ENCODE measurements at places on chromosomes 11 and 22. TPM values are rescaled to one million over a fixed set of nuclear protein-coding genes. Genes with fewer than 3 reads are reported as not detected.

DNA sequence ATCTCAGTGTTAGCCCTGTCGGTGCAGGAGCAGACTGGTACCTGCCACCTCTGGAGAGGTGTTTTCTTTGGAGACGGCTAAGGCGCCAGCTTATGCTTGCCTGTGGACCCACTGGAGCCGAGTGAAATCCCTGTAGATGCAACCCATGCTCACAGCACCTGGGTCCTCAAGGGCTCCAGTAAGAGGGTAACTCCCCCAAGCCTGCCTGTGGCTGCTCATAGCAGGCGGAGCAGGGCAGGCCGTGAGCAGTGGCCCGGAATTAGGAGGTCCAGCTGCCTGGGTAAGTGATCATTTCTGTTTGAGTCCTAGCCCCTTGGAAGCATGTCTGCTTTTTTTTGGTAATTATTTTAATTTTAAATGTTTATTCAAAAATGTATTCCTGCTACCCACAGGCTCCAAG, 43.8 kb downstream of the NAT10 start:
- no peak overlapping the region for H3K27ac ChIP-seq
- peak; percentile 49 for DNase-seq
- no peaks in the 10 kb centered on the region for H3K27me3 ChIP-seq
- H3K36me3 ChIP-seq: peaks cover 23% of the 10 kb centered on the region

- no peaks in the 10 kb centered on the region for H3K36me3 ChIP-seq
- H3K4me1 ChIP-seq: peaks cover 6% of the 10 kb centered on the region
- no peak for DNase-seq
These were observed 2.5 kb upstream of the TPST2 start for GRCh38 chr22:26592421-26592891.

DNA sequence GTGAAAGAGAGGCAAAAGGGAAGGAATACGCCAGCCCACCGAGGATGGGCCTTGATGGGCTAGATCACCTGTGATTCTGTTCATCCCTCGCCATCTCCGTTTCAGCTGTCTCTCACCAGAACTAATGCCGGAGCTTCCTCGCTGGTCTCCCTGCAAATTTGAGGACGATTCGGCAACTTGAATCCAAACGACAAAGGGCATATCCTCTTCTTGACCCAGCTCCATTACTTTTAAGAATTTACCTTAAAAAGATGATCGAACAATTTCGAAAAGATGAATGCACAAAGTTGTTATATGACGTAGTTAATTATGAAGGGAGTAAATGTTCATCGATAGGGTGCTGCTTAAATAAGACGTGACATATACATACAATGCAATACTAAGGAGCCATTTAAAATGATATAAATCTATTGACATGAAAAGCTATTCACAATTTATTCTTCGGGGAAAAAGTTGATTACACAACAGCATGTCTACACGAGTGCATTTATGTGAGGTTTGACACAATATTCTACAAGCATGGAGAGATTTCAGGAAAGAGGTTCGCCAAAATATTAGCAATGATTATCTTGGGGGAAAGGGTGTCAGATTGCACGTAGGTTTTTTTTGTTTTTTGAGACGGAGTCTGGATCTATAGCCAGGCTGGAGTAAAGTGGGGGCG, 937 bp upstream of the FAM168A start:
- no peak for DNase-seq
- H3K4me3 ChIP-seq: peak overlapping the region; percentile 94
- H3K4me1 ChIP-seq: no peaks in the 10 kb centered on the region

GRCh38 chr11:117179048-117179999, 781 bp downstream of the SIDT2 start:
- DNase-seq: no peak
- H3K27me3 ChIP-seq: no peaks in the 10 kb centered on the region
- peak overlapping the region; percentile 79 for H3K27ac ChIP-seq
- peak overlapping the region; percentile 82 for H3K4me3 ChIP-seq
- no peaks in the 10 kb centered on the region for H3K36me3 ChIP-seq
- peaks cover 5% of the 10 kb centered on the region for H3K4me1 ChIP-seq

GRCh38 chr11:76361374-76361773, 19.6 kb downstream of the THAP12 start:
- no peak overlapping the region for H3K27ac ChIP-seq
- DNase-seq: no peak
- H3K4me3 ChIP-seq: no peak overlapping the region
- no peaks in the 10 kb centered on the region for H3K4me1 ChIP-seq
- H3K36me3 ChIP-seq: peaks cover under 1% of the 10 kb centered on the region
- H3K27me3 ChIP-seq: no peaks in the 10 kb centered on the region

DNA sequence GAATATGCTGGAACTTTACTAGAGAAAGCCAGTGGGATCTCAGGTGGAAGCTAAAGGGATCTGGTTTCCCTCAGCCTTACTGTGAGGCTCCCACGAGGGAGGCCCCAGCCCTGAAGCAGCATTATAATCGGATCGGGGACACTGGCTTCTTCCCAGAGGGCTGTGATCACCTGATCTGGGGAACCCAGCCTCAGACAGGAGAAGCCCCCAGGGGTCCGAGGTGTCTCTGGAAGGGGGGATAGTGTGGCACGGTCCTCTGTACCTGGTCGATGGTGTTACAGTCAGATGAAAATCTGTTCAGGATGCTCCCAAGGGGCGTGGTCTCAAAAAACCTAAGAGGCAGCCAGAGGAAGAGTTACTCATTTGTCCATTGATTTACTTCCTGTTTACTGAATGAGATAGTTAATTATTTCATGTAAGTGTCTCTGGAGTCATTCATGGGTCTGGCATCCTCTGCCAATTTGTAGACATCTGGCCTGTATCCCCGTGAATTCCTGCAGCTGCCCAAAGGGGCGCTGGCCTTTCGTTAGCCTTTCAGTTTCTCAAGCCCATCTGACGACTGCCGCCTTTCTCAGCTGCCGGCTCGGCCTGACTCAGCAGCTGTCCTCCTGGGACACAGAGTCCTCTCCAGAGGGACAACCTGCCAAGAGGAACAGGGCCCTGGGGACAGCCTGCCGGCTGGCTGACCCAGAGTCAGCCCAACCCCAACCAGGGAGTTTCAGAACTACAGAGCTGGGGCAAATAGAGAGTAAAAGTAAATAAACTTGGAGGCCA, 17.0 kb upstream of the KCNJ11 start:
- no peaks in the 10 kb centered on the region for H3K36me3 ChIP-seq
- H3K4me3 ChIP-seq: no peak overlapping the region
- peak overlapping the region; percentile 76 for H3K27ac ChIP-seq
- H3K4me1 ChIP-seq: no peaks in the 10 kb centered on the region
- no peaks in the 10 kb centered on the region for H3K27me3 ChIP-seq
- DNase-seq: no peak

- H3K4me3 ChIP-seq: no peak overlapping the region
- no peaks in the 10 kb centered on the region for H3K27me3 ChIP-seq
- no peaks in the 10 kb centered on the region for H3K36me3 ChIP-seq
- no peaks in the 10 kb centered on the region for H3K4me1 ChIP-seq
- no peak for DNase-seq
These were observed 31.7 kb upstream of the TMPRSS4 start for GRCh38 chr11:118045191-118045590.

- H3K36me3 ChIP-seq: no peaks in the 10 kb centered on the region
- H3K4me3 ChIP-seq: no peak overlapping the region
- no peaks in the 10 kb centered on the region for H3K27me3 ChIP-seq
- no peak for DNase-seq
- H3K27ac ChIP-seq: no peak overlapping the region
These were observed 94.1 kb upstream of the PRDM11 start for GRCh38 chr11:45052361-45052760.

DNA sequence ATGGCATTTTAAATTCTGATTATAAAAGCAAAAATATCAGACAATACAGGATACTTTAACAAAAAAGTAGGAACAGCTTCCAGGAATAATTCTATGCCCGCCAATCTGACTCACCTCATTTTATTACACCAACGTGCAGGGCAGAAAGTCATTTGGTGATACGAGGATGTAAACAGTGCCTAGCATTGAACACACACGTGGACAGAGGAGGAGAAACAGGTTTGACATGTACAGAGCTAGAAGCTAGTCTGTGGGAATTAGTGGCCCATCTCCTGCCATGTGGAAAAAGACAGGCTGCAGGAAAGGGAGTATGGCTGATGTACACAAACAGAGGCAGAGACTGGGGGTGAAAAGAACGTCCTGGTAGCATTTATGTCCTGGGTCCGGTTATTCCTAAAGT, 9.0 kb upstream of the SPINDOC start:
- H3K4me1 ChIP-seq: no peaks in the 10 kb centered on the region
- H3K27me3 ChIP-seq: no peaks in the 10 kb centered on the region
- DNase-seq: no peak
- H3K36me3 ChIP-seq: no peaks in the 10 kb centered on the region

DNA sequence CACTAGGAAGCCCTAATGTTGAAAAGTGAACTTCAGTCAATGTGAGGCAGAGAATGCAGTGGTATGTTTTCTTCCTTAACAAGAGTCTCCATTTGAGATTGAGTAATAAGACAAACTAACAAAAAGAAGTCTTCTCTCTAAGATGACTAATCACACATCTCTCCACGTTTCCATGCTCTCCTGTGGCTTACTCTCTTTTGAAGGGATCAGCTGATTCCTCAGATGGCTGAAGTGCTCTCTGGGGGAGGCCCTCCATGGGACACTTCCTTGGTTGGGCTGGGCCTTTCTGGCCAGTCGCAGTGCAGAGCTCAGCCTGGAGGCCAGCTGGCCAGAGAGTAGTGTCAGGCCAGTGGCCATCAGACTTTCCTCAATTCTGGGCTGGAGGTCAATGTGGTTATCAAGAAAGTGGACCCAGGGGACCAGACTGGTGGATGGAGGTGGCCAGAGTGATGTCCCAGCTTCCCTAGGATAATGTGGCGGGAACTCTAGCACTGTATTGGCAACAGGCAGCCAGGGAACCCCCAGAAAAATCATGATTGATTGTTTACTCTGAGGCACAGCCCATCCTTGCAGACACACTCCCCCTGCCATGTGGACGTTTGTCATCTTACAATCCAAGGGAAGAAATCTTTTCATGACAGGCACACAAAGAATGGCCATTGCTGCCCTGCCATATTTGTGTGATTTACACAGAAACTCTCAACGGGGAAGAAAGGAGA, 14.5 kb downstream of the CSRP3 start:
- DNase-seq: no peak
- no peak overlapping the region for H3K4me3 ChIP-seq
- no peaks in the 10 kb centered on the region for H3K36me3 ChIP-seq
- no peaks in the 10 kb centered on the region for H3K4me1 ChIP-seq
- no peaks in the 10 kb centered on the region for H3K27me3 ChIP-seq

DNA sequence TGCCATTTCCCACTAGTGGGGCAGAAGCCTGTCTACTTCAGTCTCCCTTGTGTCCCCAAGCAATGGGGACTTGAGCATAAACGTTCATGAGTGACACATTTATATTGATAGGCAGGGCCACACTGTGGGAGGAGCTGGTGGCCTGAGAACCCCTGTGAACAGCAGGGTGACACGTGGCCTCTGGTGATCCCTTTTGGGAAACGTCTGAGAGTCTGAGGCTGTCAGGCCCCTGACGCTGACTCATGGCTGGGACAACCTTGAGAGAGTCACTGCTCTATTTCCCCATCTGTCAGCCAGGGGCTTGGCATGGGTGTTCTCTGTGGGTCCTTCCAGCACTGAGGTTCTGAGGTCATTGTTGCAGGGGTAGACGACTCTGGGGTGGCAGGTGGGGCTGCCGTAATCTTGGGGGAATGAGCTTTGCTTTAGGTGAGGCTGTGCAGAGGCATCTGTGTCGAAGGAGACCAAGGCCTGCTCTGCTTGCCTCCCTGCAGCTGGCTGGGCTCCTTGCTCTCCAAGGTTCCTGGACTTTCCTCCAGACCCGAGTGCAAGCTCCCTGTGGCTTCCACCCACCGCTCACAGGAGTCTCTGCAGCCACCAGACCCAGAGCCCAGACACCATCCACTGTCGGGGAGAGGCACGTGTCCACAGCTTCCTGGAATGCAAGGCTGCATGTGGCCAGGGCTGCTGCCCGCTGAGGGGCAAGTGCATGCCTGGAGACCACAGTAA, 54.7 kb downstream of the SMIM38 start:
- no peak overlapping the region for H3K27ac ChIP-seq
- H3K36me3 ChIP-seq: no peaks in the 10 kb centered on the region
- H3K4me3 ChIP-seq: no peak overlapping the region
- no peaks in the 10 kb centered on the region for H3K27me3 ChIP-seq
- no peak for DNase-seq
- H3K4me1 ChIP-seq: no peaks in the 10 kb centered on the region

DNA sequence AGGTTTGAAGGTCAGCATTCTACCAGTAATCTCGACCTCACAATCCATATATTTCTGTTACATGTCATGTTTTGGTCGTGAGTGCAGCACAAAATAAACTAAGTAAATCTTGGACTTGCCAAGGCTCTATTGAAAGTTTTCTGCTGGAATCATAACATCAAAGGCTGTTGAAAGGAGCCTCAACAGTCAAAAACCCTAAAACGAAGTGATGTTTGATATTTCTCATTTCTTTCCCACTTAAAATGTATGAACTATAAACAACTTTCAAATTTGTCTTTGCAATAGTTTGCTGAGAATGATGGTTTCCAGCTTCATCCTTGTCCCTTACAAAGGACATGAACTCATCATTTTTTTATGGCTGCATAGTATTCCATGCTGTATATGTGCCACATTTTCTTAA, 1118.5 kb downstream of the LRRC4C start:
- H3K36me3 ChIP-seq: no peaks in the 10 kb centered on the region
- no peaks in the 10 kb centered on the region for H3K4me1 ChIP-seq
- no peak for DNase-seq

DNA sequence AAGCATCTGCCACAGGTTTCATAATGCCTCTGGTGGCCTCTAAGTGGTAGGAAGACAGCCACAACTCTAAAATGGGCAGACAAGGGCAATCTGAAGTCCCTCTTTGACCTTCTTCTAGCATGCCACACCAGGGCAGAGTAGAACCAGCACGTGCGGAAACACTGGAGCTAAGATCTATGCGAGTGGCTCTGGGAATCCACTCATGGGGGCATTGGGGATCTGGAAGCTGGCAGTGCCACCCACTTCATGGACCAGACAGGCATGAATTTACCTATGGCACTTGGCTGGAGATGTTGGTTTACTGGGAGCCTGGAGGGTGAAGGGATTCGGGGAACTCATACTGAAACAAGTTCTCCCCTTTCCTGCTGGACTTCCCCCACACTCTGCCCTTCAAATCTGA, 337.4 kb downstream of the MIAT start:
- no peaks in the 10 kb centered on the region for H3K4me1 ChIP-seq
- no peak for DNase-seq
- no peaks in the 10 kb centered on the region for H3K27me3 ChIP-seq
- no peak overlapping the region for H3K27ac ChIP-seq
- no peak overlapping the region for H3K4me3 ChIP-seq

DNA sequence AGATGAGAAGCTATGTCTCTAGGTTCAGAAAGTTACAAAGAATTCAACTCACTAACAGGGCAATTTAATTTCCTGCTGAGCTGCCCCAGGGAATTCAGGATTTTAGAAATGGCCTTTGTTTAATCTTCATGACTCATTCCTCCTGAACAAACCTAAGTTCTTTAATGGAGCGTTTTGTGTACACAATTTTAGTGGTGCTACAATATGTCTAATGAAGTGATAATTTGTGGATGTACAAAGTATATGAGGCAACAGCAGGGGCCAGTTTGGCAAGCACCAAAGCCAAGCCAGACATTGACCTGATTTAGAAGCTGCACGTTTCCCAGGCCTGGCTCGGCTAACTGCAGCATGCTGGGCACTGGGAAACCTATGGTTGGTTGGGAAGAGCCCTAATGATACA, 34.4 kb upstream of the HEPHL1 start:
- H3K36me3 ChIP-seq: no peaks in the 10 kb centered on the region
- H3K4me3 ChIP-seq: no peak overlapping the region
- DNase-seq: no peak
- H3K27me3 ChIP-seq: no peaks in the 10 kb centered on the region
- H3K4me1 ChIP-seq: no peaks in the 10 kb centered on the region
- no peak overlapping the region for H3K27ac ChIP-seq

The TMEM151A gene
- 0.19 TPM for total RNA-seq

The TEX54 gene
- not detected for total RNA-seq

The JAM3 gene
- total RNA-seq: 19.5 TPM

The CALCA gene
- not detected for total RNA-seq

The GPR83 gene
- 0.28 TPM for total RNA-seq
